Stimulated activated naive CD8-positive, alpha-beta T cell treated with anti-CD3 and anti-CD28 coated beads, Interleukin-15, amount 100 ng/mL, for 72 hours (primary cell): ENCODE measurements at places on chromosomes 7 and 10.

GRCh38 chr10:95508730-95509129, 52.4 kb downstream of the SORBS1 start:
- DNase-seq, result no peak

DNA sequence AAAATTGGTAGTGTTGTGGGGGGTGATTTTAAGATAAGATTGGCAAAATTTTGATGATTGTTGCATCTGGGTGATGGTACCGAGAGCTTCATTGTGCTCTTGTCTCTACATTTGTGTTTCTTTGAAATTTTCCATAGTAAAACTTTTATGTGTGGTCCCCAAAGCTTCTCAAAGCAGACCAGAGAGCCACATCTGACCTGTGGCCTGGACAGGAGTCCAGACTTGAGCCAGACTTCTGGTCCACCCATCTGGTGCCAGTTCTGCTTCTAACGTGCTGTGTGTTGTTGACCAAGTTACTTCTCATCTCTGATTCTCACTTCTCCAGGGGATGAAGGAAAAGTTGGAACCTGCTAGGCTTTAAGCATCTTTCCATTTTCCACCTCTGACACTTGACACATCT, 120.1 kb downstream of the C10orf105 start:
- no peak for DNase-seq

DNA sequence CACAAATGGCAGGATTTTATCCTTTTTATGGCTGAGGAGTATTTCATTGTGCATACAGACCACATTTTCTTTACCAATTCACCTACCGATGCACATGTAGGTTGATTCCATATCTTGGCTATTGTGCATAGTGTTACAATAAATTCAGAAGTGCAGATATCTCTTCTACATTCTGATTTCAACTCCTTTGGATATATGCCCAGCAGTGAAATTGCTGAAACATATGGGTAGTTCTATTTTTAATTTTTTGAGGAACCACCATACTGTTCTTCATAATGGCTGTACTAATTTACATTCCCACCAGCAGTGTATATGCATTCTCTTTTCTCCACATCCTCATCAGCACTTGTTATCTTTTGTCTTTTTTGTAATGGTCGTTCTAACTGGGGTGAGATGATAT, 1290.3 kb downstream of the XPNPEP1 start:
- no peak for DNase-seq

DNA sequence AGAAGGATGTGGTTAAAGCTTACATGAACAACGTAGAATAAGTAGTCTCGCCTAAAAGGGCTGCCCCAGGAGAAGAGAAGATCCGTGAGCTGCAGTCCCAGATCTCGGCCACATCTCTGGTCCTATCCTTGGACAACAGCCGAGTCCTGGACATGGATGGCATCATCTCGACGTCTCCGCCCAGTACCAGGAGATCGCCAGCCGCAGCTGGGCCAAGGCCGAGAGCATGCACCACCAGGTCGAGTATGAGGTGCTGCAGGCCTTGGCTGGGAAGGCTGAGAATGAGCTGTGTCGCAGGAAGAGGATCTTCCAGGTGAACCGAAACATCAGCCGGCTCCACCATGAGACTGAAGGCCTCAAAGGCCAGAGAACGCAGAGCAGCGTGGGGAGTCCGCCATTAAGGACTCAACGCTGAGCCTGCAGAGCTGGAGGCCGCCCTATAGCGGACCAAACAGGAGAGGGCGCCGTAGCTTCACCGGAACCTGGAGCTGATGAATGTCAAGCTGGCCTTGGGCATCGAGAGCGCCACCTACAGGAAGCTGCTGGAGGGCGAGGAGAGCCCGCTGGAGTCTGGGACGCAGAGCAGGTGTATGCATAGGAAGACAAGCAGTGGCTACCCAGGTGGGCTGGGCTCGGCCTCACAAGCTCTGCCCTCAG, 22.2 kb downstream of the LIPK start:
- peak; percentile 61 for DNase-seq

DNA sequence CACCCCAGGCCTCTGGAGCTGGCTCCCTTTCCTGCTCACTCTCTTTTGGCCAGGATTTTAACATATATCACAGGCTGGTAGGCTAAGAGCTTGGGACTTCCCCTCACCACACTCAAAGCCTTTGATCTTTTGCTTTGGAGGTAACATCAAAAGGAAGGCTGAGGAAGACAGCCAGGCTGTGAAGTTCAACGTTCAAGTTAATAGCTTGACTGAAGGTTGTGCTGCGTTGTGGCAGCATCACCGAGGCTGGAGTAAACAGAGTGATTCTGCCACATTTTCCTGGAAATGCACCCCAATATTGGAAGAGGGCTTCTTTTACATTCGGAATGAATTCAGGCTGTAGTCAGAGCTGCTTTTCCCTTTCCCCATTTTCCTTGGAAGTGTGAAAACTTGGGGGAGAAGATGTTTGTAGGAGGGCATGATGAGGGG, 57.3 kb downstream of the TCF7L2 start:
- DNase-seq, result peak; percentile 51

- DNase-seq, result no peak
Measured at GRCh38 chr7:12623885-12624498, 53.5 kb downstream of the SCIN start.

GRCh38 chr7:33745934-33746333, 159.4 kb upstream of the BMPER start:
- no peak for DNase-seq

DNA sequence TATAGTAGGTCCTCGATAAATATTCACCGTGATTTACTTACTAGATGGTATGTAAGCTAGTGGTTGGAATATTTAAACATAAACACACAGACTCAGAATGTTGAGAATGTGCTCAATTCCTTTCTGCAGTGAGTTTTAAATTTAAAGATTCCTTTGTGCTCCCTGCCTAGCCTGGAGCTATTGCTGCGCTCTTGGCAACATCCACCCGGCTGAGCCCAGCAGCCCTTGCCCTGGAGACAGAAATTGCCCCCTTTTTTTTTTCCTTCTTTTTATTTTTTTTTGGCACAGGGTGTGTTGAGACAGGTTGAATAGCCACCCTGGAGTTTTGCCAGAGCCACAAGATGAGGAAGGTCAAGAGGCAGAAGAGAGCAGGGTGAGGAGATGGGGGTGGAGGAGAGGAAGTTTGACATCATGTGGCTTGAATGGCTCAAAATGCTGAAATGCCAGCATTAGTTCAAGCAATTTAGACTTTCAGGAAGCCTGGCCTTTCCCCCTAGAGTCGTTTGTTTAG, 180.8 kb downstream of the PRKCQ start:
- DNase-seq, result no peak

- no peak for DNase-seq
Measured at GRCh38 chr10:22263106-22263505, 45.3 kb upstream of the EBLN1 start.

DNA sequence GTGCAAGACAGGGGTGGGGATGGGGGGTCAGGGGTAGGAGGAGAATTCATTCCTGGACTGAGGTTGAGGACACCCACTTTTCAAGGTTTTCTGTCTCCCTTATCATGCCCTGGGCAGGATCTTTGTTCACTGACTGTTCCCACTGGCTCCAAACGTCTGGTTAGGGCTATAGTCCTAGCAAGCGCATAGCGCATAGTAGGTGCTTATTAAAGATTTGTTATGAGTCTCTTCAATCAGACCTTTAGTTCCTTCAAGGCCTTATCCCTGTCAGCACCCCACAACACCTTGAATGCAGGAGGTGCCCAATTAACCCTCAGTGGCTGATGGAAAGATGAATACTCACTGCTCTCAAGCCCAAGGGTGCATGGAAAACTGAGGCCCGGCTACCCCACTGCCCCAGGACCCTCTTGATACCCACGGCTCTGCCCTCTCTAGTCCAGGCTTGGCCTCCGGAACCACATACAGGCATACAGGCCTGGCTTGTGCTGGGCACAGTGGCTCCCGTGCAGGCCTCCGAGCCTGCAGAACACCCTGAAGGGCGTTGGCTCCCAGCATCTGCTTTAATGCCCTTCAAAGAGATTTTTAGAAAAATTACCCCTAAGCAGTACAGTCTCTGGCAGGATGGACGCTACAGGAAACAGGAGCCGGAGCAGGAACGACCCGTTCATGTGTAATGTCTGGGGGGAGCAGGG, 177.7 kb downstream of the SH3PXD2A start:
- no peak for DNase-seq

GRCh38 chr7:131497454-131497853, 59.0 kb downstream of the PODXL start:
- DNase-seq, result no peak

- DNase-seq, result no peak
Measured at GRCh38 chr10:119640875-119641526, 10.2 kb upstream of the BAG3 start.

DNA sequence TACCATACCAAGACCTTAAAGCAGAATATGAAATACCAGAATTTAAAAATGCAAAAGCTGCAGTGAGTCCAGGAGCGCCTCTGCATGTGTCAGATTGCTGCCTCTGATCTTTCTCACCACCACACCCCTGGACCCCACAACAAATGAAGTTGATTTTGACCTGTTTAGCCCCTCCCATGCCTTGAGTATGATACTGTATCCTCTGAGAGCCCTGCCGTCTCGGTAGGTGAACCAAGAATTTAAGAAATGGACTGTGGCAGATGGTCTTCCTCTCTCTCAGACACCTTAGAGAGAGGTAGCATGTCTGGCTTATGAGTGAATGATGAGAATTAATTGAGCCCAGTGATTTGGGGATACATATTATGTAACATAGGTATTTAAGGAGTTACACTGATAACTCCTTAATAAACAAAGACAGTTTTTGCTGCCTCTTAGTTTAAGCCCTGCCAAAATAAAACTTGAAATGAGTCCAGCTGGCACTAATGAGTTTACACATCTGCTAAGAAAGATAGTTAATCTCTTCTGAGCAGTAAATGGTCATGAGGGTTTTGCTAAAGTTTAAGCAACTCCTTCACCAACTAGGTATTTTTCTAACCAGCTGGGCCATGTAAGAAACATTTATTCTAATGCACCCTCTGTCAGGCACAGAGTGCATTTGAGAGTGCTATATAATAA, 4.5 kb upstream of the TFPI2 start:
- DNase-seq, result no peak
